Activated gamma-delta T cell treated with Interleukin-2 at 50 U/mL for 16 hours (primary cell): ENCODE measurements at places on chromosomes 3 and 15.

GRCh38 chr3:27483117-27484014, 818 bp downstream of the SLC4A7 start:
- DNase-seq: peak; percentile 17

- DNase-seq: no peak
Observed at GRCh38 chr15:33646744-33647143, 321.6 kb upstream of the CHRM5 start.

- DNase-seq: no peak
Observed at GRCh38 chr3:79824166-79824565, 56.4 kb upstream of the ROBO1 start.

DNA sequence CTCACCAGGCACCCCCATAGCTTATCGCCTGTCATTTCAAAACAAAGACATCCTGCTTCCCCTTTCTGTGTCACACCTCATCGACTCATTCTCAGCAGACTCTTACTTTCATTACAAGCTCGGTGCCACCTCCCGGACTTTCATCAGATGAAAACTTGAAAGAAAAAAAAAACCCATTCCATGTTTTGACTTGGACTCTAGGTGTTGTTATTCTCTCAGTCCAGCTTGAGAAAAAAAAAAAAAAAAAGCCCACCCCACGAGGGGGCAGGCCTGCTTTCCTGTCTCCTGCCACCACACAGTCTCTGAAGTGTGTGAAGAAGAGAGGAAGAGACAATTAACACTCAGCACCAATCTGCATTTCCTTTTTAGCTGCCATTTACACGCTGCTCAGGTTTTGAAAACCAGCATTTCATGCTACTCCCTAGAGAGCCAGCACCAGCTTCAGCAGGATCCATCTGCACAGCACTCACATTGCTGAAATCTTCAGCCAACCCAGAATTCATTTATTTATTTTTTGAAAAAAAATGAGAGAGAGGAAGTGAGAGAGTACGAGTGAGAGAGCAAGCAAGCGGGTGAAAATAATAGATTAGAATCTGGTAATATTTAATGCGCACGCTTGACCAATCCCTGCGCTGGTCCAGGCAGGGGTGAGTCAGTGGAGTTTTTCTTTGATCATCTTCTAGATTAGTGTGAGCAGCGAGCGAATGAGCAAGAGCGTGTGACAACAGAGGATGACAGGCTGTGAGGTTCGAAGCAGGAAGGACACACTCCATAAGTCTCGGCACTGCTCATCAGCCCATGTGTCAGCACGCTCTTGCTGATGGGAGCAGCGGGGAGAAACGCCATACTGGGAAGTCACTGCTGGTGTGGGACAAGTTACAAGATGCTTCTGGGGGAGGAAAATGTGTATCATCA, 23.5 kb downstream of the ZNF80 start:
- DNase-seq: peak; percentile 63

GRCh38 chr15:65201918-65202317, 9.4 kb downstream of the CILP start:
- no peak for DNase-seq

DNA sequence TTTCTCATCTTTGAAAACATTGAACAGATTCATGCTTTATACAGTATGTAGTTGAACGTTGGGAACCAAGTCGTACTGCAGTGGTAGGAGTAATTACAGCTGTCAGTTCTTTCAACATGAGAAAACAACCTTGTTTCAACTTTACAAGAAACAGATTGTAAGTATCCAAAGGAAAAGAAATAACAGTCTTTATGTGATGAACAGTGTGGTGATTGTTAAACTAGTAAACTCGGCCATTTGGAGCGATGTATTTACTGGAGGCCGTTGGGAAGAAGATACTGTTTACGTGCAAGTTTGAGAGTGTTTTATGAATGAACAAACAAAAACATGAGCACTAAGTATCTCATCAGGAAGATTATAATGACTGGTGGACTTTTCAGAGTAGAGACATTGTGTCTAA, 48.4 kb downstream of the EPHA3 start:
- DNase-seq: no peak

DNA sequence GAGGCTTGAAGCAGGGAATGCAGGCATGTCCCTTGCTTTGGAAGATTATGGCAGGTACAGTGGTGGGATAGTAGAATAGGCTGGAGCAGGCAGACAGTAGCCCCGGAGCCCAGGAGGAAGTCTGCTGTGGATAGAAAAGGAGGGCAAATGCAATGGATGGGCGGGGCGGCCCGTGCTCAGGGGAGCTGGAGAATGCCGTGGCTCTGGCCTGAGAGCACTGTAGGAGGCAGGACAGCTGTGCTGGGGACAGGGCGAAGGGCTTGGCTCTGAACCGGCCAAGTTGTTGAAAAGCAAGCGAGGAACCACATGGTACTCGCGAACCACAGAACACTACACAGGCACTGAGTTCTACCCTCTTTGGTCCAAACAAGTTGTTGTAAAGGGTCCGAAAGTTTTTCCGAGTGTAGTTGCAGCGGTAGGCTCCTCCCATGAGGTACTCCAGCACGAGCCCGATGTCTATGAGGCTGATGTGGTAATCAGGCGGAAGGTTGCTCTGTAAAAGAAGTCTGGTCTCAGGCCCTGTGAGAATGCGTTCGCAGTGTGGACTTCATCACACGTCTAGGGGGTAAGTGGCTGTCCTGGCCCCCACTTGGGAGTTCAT, 54.7 kb downstream of the TRPM1 start:
- no peak for DNase-seq

DNA sequence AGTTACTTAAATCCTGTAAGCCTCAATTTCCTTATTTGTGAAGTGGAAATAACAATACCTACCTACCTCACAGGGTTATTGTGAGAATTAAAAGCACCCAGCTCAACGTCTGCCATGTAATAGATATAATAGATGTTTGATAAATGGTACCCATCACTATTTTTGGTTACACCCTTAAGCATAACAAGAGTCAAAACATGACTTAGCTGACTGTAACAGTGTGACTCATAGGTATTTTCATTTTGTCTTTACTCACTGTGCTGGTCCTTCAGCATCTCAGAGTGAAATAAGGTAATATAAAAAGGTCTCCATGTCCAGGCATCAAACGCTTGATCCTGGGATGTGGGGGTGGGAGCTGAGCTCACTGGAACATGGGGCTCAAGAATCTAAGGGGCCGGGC, 3.1 kb downstream of the CPLX3 start:
- DNase-seq: no peak

DNA sequence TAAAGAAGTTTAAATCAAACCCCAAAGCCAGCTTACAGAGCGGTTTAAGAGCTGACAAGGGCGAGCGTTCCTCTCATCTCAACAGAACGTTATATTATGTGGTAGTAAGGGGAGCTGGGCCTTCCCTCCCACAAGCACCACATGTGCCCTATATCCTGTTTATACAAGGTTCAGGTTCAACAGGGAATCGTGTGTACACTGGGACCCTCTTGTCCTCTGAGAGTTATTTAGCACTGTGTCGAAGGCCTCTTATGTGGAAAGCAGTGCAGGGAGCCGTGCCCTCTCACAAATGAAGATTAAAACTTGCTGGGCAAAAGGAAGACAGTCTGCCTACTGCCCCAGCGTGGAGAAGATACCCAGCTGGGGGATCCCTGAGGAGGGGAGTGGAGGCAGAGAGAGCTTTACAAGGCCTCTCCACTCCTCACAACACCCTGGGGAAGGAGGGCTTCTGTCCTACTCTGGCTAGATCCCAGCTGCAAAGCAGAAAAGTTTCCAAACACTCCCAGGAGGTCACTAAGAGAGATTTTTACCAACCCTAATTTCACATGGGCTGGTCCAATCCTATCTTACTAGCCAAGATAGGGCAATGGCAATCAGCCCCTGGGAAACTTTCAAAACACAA, 2.9 kb downstream of the TLE3 start:
- DNase-seq: no peak
